ENCODE measurements at places on chromosomes 1 and 21.

GRCh38 chr1:41894808-41895483 lies 23.8 kb downstream of the HIVEP3 start:
- DNase-seq: no peak

DNA sequence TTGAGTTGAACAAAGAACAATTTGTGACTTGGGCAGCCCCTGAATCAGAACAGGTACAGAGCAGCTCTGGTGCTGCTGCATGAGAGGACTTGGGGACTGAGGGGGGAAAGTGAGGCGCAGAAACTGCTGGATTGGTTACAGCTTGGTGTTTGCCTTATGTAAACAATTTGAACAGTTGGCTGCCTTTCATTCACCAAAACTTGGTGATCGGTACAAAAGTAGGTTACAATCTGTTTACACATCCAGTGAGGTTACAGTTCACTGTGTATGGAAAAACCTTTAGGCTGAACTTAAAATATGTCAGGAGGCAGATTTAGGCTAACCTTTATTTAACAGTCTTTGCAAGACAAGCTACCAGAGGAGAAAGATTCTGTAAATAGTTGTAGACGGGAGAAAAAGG lies 28.6 kb upstream of the MTR start:
- DNase-seq: no peak

DNA sequence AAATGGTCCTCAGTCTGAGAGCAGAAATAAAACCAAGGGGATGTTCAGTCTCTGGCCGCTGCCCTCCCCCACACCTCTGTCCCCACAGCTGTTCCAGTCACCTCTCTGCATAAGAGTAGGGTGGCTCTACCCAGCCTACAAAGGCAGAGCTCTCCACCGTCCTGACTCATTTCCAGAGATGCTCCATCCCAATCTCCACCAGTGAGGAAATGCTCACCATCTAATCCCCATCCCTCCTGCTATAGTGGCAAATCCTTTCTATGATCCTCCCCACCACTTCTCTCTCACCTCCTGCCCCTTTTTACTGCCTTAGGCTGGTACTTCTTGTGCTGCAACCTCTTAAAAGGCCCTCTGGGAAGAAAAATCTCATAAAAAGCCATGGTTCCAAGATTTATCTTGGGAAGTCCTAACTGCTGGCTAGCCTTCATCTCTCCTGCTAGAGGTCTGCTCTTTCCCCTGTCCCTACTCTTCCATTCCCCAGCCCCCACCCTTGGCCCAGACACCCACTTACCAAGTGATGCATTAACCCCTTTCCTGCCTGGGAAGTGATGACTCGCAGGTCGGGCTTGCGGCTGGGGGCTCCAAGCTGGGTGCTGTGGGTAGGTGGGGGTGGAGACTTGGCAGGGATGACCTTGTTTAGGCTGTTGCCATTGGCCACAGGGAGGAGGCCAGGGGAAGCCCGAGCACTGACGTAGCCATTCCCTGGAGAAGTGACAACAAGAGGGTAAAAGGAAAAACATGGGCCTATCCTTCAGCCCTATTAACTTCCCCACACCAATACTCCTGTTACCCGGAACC lies 23.9 kb downstream of the MEF2D start:
- no peak for DNase-seq

GRCh38 chr1:212004895-212005608 lies 30.3 kb downstream of the INTS7 start:
- no peak for DNase-seq

GRCh38 chr1:185144233-185144632 lies 12.5 kb downstream of the TRMT1L start:
- DNase-seq: no peak

- peak; percentile 51 for DNase-seq
These were observed 46.6 kb downstream of the FCRL5 start for GRCh38 chr1:157505481-157506272.

DNA sequence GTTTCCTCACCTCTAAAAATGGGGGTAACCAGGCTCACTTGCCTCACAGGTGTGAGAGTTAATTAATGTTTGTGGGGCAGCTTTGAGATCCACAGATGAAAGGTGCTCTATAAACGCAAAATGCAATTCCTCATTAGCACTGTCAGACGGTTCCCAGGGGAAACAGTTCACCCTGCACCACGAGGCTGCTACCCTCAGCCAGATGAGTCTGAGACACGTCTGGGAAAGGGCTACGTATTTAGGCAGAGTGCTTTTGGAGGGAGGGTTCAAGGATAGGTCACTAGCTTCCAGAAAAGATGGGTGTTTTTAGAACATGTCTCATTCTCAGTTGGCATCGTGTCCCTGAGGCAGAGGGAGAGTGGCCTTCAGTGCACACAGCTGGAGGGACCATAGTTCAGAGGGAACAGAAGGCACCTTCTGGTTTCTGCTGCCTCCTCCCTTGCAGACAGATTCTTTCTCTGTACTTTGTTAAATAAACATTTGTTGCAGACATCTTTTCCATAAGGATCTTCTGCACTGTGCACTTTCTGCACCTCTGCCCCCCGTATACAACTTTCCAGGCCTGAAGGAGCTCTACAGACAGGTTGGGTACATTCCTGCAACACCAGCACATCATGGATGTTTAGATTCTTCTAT lies 139.9 kb downstream of the CLIC6 start:
- DNase-seq: no peak

GRCh38 chr1:84877592-84877991 lies 15.4 kb downstream of the LPAR3 start:
- DNase-seq: no peak

DNA sequence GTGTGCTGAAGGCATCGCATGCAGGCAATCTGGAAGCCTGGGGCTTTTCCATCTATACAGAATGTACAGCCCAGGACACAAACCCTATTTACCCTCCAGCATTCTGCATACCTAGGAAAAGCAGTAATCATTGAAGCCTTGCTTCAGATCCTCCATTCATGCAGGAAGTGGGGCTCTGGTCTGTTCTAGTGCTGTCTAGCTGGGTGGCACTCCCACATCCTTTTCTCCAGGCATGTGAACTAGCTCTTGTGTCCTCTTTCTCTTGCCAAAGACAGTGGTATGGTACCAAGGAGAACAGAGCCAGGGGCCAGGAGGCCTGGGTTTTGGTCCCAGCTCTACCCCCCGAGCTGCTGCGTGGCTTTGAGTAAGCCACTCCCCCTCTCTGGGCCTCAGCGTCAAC lies 21.7 kb downstream of the LRP8 start:
- no peak for DNase-seq

DNA sequence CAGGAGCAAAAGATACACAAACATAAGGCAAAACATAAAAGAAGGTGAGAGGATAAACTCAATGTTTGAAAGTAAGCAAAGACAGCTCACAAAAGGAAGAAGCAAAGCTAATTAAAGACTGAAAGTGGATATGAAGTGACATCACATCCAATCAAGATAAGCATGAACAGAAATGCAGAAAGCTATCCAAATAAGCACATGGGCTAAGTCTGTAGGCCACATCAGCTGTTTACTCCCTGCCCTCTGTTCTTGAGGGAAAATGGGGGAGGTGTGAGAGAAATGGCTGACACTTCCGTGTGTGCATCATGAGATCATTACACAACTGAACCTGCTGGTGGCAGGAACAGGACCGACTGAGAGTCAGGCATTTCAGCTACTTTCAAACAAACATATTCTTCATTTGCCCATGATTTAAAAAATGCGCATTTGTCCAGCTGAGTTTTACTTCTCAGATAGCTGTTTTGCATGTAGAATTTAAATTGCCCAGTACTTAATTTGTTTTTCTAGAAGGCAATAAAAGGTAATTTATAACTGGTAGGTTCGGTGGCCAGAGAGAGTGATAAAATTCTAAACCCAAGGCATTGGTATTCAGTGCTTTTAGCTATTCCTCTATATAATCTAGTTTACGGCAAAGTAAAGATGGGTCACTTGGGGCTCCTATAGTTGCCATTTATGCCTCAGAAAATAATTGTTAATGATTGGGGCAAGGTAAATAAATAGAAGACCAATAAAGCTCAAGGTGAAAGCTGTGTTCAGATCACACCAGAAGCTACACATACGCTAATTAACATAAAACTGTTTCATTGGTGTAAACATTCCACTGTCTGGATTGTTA lies 27.2 kb upstream of the MAN1A2 start:
- no peak for DNase-seq

DNA sequence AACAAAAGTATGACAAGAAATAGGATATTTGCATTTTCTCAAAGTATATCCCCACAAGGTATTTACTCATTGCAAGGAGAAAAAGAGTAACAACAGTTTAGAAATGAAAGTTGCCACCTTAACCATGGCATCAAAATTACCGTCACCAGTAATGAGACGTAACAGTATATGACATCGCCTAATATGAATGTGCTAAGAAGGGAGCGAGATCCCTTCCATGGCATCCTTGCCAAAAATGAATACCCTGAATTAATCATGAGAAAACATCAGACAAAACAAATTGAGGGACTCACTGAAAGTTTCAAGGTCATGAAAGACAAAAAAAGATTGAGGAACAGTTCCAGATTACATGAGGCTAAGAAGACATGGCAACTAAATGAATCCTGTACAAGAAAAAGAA lies 78.9 kb upstream of the MROH9 start:
- DNase-seq: no peak

GRCh38 chr21:29939924-29940275 lies at the start of gene GRIK1:
GRIK1 (minus strand) TSS chr21:29939996.
- DNase-seq: peak; percentile 11

DNA sequence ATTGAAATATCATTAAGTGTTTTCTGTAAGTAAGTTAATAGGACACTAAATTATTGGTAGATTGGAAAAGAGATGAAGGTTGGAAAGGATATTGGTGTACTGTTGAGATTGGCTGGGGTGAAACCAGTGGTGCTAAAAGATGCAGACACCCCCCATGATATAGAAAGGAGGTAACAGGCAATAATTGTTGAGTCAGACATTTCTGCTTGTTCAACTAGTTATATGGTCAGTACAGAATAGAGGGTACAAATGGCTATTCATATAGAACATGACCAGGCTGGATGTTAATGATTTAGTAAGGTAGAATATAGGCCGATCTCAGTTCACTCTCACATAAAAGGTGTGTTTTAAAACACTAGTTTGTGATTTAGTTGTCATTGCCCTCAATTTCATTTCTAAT lies 104.5 kb downstream of the POU2F1 start:
- DNase-seq: no peak

DNA sequence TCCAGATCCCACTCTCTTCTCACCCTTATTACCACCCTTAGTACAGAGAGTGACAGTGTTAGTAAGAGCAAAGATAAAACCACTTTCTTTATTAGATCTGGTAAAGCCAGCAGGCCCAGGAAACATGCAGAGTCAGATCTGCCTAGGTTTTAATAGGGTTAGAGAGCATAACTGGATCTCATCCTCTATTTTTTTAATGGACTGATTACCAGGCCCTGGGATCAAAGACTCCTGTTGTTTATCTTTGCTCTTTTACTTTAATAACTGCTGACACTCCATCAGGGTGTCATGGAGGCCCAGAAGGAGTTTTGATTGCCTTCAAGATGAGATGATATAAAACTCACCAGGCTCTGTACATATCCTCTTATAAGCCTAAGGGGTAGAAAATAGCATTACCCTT lies 45.3 kb upstream of the RGS5 start:
- DNase-seq: no peak

DNA sequence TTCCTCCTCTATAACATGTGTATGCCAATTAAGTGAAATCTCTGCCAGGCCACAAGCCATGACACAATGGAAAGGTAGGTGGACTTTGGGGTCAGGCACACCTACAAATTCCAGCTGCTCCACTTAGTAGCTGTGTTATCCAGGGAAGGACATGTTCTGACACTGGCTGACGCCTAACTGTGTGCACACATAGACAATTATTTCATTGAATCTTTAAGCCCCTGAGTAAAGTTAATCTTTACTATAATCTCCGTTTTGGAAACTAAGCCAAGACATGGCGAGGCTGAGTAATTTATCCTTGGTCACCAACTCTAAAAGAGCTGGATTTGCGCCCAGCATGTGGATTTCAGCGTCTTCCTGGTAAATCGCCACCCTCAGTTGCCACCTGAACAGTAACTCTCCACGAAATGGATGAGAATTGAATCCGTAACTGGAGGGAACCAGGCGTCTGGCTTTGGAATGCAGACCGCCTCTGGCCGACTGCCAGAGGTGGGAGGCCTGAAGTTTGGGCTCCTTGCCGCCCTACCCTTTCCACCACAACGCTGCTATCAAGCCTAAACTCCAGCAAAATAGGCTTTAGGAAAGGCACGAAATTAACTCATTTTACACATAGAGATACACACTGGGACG lies 888 bp upstream of the SNRPE start:
- DNase-seq: peak; percentile 79

DNA sequence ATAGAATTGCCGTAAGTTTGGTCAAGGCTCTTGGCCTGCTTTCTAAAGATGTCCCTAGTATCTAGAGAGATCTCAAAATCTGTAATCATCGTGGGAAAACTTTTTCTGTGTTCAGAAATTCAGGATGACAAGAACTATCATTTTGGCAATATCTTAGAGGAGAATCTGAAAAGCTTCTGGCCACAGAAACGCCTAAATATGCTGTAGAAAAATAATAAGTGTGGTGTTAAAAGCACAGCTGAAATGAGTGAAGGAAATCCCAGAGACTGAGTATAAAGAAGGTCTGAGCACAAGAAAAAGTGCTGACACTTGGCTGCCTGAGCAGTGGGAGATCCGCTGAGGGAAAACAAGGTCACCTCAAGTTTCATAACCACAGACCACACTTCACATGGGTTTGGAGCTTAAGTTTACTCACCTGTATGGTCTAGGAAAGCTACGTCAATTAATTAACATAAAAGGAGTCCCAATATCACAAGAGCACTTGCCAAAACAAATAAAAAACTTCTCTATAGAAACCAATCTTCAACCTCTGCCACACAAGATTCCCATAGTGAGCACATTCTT lies 235.2 kb upstream of the IRF2BP2 start:
- no peak for DNase-seq

DNA sequence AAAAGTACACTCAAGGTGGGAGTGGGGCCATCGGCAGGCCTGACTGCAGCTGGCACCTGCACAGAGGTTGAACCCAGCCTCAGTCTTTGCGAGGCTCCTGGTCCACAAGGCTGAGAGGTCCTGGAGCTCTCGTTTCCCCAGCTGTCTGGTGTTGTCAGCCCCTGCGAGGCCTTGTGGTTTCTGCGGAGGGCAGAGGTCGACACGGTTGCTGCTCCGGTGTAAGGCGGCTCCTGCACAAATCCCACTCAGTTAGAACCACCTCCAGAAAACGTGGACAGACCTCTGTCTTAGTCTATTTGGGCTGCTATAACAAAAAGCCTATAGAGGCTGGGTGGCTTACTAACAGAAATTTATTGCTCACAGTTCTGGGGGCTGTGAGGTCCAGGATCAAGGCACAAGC lies 5.8 kb downstream of the KIAA1614 start:
- peak; percentile 58 for DNase-seq

DNA sequence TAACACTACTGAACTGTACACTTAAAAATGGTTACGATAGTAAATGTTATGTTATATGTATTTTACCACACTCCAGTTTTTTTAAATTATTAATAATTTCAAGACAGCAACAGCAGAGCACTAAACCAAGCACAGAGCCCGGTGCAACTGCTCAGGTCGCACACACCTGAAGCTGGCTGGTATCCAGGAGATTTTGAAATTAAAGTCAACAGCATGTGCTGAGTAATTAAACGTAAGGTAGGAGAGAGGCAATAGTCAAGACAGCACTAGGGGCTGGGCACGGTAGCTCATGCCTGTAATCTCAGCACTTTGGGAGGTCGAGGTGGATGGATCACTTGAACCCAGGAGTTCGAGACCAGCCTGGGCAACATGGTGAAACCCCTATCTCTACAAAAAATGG lies 35.1 kb upstream of the SLC30A10 start:
- DNase-seq: no peak
